ENCODE measurements at places on chromosomes 12 and 14. TPM values are rescaled to one million over a fixed set of nuclear protein-coding genes. Genes with fewer than 3 reads are reported as not detected.
A peak's percentile ranks its signal among the peaks of the same experiment; 100 is the strongest.

GRCh38 chr14:87908550-87908949 is 84.4 kb downstream of the GALC start:
- DNase-seq, result no peak

DNA sequence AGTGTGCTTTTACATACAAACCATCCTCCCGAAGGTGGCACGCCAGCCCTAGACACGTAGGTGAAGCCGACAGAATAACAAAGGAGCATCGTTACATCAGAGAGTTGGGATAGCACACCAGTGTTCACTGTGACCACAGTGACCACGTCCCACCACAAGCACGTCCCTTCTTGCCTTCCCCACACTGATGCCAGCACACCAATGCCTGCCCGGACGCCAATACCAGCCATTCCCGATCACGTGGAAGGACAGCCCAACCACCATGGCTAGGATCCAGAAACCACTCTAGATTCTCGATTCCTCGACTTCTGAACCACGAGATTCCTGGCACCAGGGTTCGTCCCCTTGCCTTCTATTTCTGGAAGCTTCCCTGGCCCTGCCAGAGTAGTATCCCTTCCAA is 48.0 kb upstream of the GPR68 start:
- DNase-seq, result no peak

- DNase-seq, result peak; percentile 59
Measured at GRCh38 chr14:69107407-69108003, 45.4 kb downstream of the DCAF5 start.

DNA sequence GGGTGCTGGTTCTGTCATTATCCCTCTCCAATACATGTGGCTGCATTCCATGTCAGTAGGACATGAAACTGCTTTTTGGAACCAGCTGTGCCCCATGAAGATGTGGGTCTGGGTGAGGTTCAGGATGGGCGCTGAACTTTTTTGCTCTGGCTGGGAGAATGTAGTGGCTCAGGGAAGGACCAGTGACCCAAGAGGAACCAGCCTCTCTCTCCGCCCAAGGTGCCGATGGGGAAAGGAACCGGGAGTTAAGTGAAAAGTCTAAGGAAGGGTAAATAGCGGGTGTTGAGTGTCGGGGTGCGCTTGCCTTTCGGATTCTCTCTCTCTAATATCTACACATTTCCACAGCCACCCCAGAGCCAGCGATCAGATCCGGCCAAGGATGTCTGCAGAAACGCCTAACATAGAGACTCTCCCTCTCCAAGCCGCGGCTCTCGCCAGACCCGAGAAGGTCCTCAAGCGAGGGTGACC is 7.8 kb downstream of the ARHGEF25 start:
- DNase-seq, result no peak

- DNase-seq, result no peak
Measured at GRCh38 chr14:104228716-104229533, 90.5 kb downstream of the KIF26A start.

GRCh38 chr14:38090506-38090905 is 117.2 kb upstream of the SSTR1 start:
- DNase-seq, result no peak

GRCh38 chr14:31068235-31068634 is 42.1 kb upstream of the STRN3 start:
- no peak for DNase-seq

DNA sequence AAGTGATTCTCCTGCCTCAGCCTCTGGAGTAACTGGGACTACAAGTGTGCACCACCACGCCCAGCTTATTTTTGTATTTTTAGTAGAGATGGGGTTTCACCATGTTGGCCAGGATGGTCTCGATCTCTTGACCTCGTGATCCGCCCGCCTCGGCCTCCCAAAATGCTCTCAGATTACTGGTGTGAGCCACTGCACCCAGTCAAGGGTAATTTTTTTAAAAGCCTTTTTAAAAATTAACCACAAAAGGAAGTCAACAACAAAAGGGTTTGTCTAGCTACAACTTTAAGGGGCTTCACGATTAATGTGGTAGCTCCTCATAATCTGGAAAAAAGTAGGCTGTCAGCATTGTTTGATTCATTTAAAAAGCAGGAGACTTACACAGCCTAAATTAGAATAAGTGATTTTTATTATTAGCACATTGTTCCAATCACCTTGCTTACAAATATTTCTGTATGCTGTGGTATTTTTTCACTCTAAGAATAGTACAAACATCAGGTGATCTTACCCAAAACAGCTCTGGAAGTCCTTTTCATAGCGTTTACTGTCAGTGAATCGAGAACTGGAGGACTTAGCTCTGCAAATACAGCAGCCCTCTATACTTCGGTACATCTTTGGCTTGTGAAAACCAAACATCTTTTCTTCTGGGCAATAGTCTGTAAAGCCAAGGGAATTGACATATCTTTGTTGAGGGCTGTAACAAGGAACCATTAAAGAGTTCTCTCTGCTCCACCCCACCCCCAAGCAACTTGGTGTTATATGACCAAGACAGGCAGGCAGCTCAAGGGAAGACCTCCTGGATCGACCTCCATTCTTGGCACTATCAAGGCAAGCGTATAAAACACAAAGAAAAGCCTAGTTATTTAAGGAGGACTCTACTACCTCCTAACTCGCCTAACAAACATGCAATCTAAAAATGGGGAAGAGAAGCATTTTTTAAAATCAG is 28.1 kb downstream of the SINHCAF start:
- DNase-seq, result no peak

- DNase-seq, result no peak
Measured at GRCh38 chr12:19641235-19642080, 202.2 kb downstream of the AEBP2 start.

DNA sequence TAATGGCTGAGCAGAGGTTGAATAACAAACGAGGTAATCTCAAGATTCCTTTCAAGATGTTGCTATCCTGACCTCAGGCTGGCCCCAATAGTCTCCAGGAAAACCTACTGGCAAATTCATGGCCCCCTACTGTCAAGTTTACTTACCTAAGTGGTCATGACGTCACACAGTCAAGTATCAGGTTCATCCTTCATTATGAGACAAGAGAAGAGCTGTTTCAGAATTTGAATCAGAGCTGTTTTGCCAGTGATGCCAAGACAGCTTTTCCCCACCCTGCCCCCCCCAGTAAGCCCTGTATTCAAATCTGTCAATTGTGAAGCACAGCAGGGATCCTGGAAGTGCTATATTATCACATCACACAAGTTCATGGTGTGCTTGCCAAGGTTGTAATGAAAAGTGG is 509.6 kb downstream of the NOVA1 start:
- no peak for DNase-seq

- DNase-seq, result peak; percentile 81
Measured at GRCh38 chr12:8890313-8891085, 23.8 kb upstream of the PHC1 start.

- no peak for DNase-seq
Measured at GRCh38 chr14:105536691-105537579, 10.6 kb downstream of the TMEM121 start.

Gene TMTC3
- 52.0 TPM for total RNA-seq

Gene TSPAN11
- total RNA-seq, result 1.7 TPM

Gene C12orf54
- total RNA-seq, result not detected

Gene ACVRL1
- total RNA-seq, result 37.6 TPM

Gene AMHR2
- not detected for total RNA-seq

Measured in umbilical cord (tissue), 2 donors.